Left renal cortex interstitium (tissue), 4 donors: ENCODE measurements at places on chromosomes 4 and X. TPM values are rescaled to one million over a fixed set of nuclear protein-coding genes. Genes with fewer than 3 reads are reported as not detected.
A peak's percentile ranks its signal among the peaks of the same experiment; 100 is the strongest.

Gene SLC10A4
- 0.13 TPM for polyA plus RNA-seq

DNA sequence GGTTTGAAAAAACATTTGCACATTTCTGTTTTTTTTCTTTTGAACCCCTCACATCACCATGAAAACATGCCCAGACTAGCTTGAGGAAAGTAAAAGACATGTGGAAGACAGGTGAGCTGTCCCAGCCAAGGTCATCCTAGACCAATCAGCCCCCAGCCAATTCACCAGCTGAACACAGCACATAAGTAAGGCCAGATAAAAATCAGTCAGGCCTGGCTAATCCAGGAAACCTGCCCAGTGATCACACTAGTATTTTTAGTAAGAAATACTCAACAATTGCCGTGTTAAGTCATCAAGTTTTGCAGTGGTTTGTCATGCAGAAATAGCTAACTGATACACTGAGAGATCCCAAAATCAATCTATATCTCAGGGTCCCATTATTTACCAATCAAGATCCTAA lies 4.4 kb upstream of the SMR3A start:
- DNase-seq, result no peak

- DNase-seq, result no peak
These were observed 6.1 kb downstream of the AKAP17A start for GRCh38 chrX:1597345-1598020.

GRCh38 chr4:128342762-128343161 lies 55.1 kb upstream of the PGRMC2 start:
- no peak for DNase-seq

DNA sequence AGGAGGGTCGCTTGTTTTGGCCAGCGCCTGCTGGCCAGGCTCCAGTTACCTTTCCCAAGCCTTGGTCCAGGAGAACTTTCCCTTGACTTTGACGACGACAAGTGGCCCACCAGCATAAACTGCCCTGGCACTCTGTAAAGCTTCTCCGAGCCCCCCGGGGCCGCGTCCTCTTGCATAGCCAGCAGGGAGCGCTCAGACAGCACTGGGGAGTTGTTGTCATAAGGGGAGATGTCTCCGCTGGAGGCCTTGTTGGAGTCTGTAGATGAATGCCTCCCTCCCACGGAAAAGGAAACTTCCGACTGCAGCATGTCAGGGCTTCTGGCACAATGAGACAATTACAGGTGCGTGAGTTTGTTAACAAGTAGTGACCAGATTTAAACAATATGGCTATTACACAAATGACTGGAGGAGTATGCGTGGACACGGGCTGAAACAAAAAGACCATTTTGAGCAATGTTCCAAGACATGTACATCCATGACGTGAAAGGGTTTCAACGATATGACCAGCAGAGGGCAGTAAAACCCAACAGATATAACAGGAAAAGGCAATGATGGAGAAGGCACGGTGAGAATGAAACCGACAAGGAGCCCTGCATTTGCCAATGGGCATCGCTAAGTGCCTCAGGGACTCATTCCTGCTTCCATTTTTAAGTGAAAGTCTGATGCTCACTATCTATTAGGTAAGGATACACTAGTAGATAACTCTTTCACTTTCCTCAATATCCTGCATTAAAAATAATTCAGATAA lies 33.0 kb downstream of the HCCS start:
- no peak for DNase-seq

DNA sequence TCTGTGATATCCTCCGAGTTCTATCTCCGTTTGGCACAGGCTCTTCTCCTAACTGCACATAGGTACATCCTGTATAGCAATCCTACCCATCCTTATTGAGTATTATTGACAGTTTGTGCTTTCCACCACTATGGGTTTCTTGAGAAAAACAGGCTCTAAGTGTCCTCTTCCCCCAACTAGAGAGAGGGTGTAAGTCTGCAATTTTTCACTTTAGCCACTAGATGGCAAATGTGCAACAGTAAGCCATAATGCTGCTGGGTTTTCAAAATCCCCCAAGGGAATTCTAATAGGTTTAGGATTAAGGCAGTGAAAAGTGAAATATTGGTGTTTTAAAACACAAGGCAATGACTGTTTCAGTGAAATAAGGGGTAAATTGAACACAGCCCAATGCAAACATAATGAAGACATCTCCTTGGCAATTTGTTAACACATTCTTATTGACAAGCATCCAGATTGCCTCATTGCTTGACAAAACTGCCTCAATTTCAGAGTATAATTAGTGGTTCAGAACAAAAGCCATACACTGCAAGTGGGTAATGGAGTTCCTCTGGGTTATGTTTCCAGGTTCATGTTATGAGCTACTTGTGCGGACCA lies 239.0 kb upstream of the HTR2C start:
- no peak for DNase-seq

Gene SPANXN3
- not detected for polyA plus RNA-seq

DNA sequence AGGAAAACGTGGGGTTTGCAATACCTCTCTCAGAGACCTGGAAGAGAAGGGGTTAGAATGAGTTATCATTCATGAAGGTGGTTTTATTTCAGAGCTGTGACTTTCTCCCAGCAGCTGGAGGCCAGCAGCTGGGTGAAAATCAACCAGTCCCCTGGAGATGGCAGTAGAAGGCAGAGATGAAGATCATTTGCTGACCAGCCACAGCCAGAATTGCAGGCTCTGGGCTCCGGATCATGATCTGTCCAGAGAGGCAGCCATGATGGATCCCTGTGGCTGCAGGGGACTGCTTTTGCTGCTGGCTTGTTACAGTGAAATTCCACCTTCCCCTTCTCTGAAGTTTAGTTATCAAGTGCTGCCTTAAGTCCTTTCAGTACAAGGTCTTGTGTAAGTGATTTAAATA lies 46.9 kb upstream of the TAB3 start:
- DNase-seq, result no peak

DNA sequence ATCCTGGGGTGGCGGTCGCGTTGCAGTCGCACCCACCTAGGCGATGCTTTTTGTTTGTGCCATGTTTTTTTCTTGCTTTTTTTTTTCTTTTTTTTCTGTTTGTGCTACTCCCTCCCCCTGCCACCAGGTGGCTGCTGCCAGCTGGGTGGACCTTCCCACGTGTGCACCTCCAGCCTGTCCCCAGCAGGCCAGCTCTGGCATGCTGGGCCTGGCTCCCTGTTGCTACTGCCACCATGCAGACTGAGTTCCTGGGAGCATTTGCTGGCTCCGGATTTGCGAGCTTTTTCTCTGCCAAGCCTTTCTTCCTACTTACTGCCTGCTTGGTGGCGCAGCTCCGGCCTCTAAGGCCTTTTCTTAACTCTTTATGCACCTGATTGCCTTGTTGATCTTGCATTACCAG lies 161.2 kb upstream of the WDFY3 start:
- peak; percentile 10 for DNase-seq
